Stimulated activated CD4-positive, alpha-beta T cell treated with anti-CD3 and anti-CD28 coated beads, TNF-alpha, amount 100 ng/mL, for 4 hours (primary cell): ENCODE measurements at places on chromosomes 1 and 21.

GRCh38 chr1:33346927-33347649 is 26.2 kb upstream of the A3GALT2 start:
- no peak for DNase-seq

DNA sequence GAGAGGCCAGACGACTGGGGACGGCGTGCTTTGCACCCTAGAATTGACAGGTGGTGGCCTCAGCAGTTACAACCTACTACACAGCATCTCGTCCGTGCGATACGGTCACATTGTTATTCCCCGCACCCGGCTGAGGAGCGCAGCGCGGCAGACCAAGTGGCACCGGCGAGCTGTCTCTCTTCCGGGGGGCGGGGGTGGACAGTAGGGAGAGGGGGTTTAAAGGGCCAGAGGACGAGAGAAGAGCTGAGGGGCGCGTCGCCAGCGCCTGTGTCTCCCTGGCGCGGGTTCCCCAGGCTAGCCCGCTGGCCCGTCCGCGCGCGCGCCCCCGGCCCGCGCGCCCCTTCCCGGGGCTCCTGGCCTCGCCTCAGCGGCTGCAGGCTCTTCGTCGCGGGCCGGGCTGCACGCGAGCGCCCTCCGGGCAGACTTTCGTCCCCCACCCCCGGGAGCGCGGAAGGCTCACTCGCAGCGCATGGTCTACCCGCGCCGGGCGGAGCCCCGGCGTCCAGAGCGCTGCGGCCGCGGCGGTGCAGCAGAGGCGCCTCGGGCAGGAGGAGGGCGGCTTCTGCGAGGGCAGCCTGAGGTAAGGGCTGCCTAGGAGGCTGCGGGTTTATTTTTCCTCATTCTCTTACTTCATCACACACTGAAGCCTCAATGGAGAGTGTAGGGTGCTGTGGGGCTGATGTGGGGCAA is at the start of gene PDE4B:
PDE4B (plus strand) TSS at position 227 of the 690 bp plus-strand sequence.
- no peak for DNase-seq

DNA sequence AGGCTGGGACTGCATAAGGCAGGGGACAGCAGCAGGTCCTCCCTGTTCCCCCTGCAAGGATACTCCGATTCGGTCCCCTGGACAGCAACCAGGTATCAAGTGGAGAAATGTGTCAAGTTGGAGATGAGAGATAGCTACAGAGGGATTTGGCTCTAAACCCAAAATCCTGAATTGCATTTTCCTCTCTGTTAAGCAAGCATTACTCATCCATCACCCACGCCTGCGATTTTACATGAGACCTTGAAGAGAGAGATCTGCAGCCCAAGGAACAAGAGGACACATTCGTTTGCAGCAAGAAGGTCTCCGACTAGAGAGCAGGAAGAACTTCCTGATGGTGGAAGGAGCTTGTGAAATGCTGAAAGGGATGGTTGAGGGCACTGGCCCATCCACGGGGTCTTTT is 21.9 kb downstream of the SYT2 start:
- no peak for DNase-seq

DNA sequence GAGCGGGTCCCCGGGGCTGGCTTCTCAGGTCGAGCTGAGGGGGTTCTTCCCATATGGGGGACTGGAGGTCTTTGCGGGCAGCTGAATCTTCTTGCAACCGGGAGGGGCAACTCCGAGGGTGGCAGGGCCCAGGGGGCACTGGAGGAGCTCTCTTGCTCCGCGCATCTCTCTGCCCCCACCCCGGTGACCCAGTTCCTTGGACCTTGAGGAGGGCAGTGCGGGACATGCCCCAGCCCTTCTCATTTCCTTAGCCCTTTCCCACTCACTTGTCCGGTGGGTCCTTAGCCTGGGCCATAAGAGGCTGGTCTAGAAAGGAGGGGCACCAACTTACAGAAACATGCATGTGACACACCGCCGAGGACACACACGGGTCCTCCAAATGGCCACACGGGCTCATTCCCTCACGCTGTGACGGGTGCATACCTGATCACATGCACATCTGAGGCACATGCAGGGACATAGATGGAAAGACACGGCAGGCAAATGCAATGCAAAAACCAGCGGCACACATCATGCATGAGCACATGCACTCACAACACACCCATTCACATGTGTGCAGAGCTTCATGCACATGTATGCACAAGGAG is 630 bp downstream of the HPCA start:
- DNase-seq: no peak

- peak; percentile 89 for DNase-seq
Observed at GRCh38 chr1:159780583-159781582, at the start of gene DUSP23. DUSP23 (plus strand) TSS chr1:159780962; CDS start chr1:159781101, 139 bp downstream.

DNA sequence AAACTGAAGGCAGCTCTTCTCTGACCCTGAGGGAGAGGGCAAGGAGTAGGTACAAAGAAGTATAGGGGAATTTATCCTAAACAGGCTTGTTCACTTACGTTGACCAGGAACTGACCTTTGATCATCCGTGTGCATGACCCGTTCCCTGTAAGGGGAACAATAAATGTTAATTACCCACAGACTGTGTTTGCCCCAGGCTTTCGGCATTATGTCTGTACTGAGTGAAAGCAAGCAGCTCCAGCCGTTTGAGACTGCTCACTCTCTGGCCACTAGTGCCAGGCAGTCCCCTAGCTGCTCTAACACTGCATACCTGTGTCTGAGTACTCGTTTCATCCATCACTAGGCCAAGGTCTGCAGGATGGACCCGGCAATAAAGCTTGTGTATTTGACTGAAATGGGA is 1365.3 kb downstream of the NCAM2 start:
- DNase-seq: no peak

DNA sequence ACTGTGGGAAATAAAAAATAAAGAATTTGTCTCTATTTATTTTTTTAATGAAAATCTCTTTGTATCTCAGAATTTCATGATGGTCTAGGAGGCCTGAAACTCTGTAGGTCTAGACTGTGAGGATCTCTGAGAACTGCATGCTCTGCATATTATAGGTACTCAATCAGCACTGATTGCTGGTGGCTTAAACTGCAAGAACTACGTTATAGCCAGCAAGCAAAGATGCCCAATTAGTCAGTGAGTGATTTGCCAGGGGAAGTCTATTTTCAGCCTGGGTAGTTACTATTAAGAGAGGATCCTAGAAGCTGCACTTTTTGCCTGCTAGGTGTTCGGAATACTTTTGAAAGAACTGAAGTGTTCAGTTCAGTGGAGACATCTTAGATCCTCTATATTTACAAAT is 87.4 kb downstream of the GPR52 start:
- DNase-seq: no peak

GRCh38 chr1:26083208-26083607 is 15.8 kb upstream of the TRIM63 start:
- no peak for DNase-seq

- no peak for DNase-seq
Observed at GRCh38 chr1:85262985-85263384, 3.5 kb upstream of the C1orf52 start.

- no peak for DNase-seq
Observed at GRCh38 chr1:165840423-165840822, 13.0 kb downstream of the UCK2 start.

GRCh38 chr1:109803901-109804331 is 40.2 kb upstream of the EPS8L3 start:
- DNase-seq: no peak

GRCh38 chr1:204307334-204307883 is 52.3 kb downstream of the PLEKHA6 start:
- DNase-seq: no peak

GRCh38 chr1:16315437-16315836 is 36.8 kb downstream of the FBXO42 start:
- no peak for DNase-seq

DNA sequence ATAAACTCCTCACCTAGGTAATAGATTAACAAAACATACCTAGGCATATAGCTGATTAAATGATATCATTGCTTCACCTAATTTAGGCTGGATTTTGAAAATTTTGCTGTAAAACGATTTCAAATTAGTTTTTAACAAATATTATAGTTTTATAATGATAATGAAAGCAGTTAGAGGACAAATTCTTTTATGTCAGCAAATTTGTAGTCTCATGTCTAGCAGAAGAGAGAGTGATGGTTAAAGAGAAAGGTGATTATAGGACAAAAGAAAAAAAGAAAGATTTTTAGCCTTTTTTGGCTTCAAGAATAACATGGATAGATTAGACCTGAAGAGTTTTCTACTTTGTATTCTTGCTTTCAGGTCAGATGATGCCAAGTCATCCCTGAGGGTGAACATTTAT is 3.6 kb upstream of the DPH5 start:
- no peak for DNase-seq

DNA sequence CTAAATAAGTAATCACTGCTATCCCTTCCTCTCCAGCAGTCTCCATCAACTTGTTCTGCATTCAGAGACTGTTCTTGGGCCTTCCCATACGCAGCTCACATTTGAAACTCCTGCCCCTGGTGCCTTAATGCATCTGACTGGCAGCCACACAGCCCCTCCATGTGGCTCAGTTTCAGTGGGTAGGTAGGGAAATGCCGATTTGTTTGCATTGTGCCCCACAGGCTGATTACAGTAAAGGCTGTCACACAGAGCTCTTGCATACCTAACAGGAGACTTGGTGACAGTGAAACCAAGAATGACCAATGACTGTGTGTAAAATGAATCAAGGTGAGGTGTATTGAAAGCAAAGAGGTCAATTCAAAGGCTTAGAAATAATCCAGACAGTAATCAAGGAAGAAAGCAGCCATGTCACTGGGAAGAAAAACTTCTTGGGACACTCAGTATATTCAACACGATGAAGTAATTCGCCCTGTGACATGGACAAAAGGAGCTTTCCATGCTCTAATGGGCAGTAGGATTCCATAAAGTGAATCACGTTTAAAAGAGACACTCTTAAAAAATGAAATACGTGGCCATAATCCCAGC is 12.7 kb upstream of the B3GALNT2 start:
- DNase-seq: no peak

GRCh38 chr1:241895013-241895412 is 47.0 kb downstream of the EXO1 start:
- no peak for DNase-seq

DNA sequence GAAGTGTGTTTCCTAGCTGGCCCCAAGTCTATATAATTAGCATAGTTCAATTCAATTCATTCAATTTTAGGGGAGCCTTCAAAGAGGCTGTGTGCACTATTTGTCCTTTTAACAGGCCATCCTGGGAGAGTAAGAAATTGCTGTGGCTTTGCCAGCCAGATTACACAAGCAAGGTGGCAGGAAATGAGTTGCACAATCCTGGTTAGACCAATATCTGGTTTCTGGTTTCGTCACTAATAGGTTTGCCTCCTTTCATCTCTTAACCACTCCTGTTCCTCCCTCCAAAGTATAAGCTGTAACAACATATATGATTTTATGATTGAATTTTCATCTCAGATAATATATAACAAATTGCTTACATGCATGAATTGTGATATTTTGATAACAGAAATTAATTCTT is 84.1 kb upstream of the NEGR1 start:
- no peak for DNase-seq

- no peak for DNase-seq
Observed at GRCh38 chr1:19000065-19000464, 43.6 kb upstream of the IFFO2 start.

- no peak for DNase-seq
Observed at GRCh38 chr1:177809819-177810218, 160.0 kb downstream of the SEC16B start.

GRCh38 chr1:102834688-102835320 is 273.5 kb downstream of the COL11A1 start:
- no peak for DNase-seq

- DNase-seq: no peak
Observed at GRCh38 chr1:244160455-244161235, 109.6 kb downstream of the ZBTB18 start.

- no peak for DNase-seq
Observed at GRCh38 chr1:214552174-214552608, 789 bp upstream of the PTPN14 start.

GRCh38 chr1:14835725-14836124 is 237.2 kb downstream of the KAZN start:
- DNase-seq: no peak

GRCh38 chr1:245687152-245687635 is 532.4 kb downstream of the KIF26B start:
- no peak for DNase-seq

GRCh38 chr1:209820986-209821385 is 6.8 kb upstream of the UTP25 start:
- DNase-seq: no peak

DNA sequence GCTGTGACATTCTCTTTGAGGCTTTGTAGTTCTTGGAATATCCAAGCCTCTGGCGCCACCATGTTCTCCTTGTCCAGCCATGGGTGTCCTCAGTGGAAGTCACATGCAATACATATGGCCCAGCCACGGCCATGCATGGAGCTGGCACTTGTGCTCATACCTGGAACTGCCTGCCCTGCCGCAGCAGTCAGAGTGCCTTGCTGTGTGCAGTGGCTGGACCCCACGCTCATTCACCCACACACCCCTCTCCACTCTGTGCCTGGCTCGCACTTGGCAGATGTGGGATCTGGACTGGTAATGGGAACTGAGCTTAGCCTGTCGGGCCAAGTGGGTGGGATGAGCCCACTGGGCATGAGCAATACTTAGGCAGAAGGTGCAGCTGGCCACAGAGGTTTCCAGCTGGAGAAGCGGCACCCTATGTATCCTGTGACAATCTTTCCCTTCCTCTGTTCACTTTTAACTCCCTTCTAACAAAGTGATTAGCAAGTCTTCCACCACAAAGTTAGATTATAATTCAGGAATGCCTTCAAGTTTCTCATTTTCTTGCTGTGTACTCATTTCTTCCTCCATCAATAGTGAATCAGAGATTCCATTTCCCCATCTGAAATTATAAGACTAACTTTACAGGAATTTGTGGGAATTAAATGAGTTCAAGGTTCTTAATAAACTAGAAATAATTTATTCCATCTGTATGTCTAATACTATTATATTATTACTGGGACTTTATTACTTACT is 351.6 kb upstream of the NCAM2 start:
- no peak for DNase-seq

- DNase-seq: no peak
Observed at GRCh38 chr21:17128132-17128531, 384.7 kb upstream of the CXADR start.

DNA sequence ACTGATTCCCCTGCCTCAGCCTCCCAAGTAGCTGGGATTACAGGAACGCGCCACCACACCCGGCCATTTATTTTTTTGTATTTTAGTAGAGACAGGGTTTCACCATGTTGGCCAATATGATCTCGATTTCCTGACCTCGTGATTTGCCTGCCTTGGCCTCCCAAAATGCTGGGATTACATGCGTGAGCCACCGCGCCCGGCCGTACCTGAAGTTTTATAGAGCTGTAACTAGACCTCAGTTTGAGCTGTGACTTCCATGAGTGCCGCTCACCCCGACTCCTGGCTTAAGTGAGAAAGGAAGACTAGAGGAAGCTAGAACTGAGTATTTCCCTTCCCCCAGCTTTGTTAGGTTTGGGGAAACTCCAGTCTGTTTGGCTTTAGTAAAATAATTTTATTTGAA is 1283.1 kb downstream of the KCNT2 start:
- no peak for DNase-seq
